ENCODE measurements at places on chromosomes 13 and 19. TPM values are rescaled to one million over a fixed set of nuclear protein-coding genes. Genes with fewer than 3 reads are reported as not detected.

Gene ZNF66
- total RNA-seq, result 0.44 TPM

Gene ZNRF4
- not detected for total RNA-seq

Gene FLT1
- total RNA-seq, result 2.2 TPM

Gene KIR2DL3
- total RNA-seq, result not detected

Gene SYDE1
- 20.3 TPM for total RNA-seq

Gene IFNL1
- total RNA-seq, result not detected

Gene CBARP
- total RNA-seq, result 3.3 TPM

Gene CAPN12
- total RNA-seq, result 5.5 TPM

Gene TNNI3
- 40.1 TPM for total RNA-seq

Gene ZNF709
- 2.2 TPM for total RNA-seq

Gene ACP7
- 3.4 TPM for total RNA-seq

Gene PSG6
- total RNA-seq, result not detected

Gene RFPL4A
- not detected for total RNA-seq

Gene ZNF565
- 3.1 TPM for total RNA-seq

Gene ZNF134
- 22.3 TPM for total RNA-seq

Data from PC-3 (cell line).